ENCODE measurements at places on chromosomes 3 and 15. TPM values are rescaled to one million over a fixed set of nuclear protein-coding genes. Genes with fewer than 3 reads are reported as not detected.

- H3K4me1 ChIP-seq, result no peaks in the 10 kb centered on the region
- H3K4me3 ChIP-seq, result no peak overlapping the region
- H3K27ac ChIP-seq, result no peak overlapping the region
- H3K27me3 ChIP-seq, result no peaks in the 10 kb centered on the region
- H3K36me3 ChIP-seq, result no peaks in the 10 kb centered on the region
Observed at GRCh38 chr3:80079886-80080285, 312.1 kb upstream of the ROBO1 start.

GRCh38 chr3:50441424-50442217, 61.8 kb downstream of the CACNA2D2 start:
- H3K4me3 ChIP-seq, result no peak overlapping the region
- no peak for DNase-seq
- no peaks in the 10 kb centered on the region for H3K4me1 ChIP-seq
- no peaks in the 10 kb centered on the region for H3K27me3 ChIP-seq
- H3K27ac ChIP-seq, result no peak overlapping the region
- no peaks in the 10 kb centered on the region for H3K36me3 ChIP-seq

- no peaks in the 10 kb centered on the region for H3K4me1 ChIP-seq
- no peaks in the 10 kb centered on the region for H3K36me3 ChIP-seq
- no peak for DNase-seq
- H3K4me3 ChIP-seq, result no peak overlapping the region
- H3K27ac ChIP-seq, result no peak overlapping the region
- H3K27me3 ChIP-seq, result no peaks in the 10 kb centered on the region
Observed at GRCh38 chr3:134081211-134081610, 51.5 kb upstream of the SLCO2A1 start.

GRCh38 chr3:8532251-8532871, 30.7 kb downstream of the LMCD1 start:
- no peaks in the 10 kb centered on the region for H3K36me3 ChIP-seq
- no peak overlapping the region for H3K27ac ChIP-seq
- peaks cover 7% of the 10 kb centered on the region for H3K27me3 ChIP-seq
- DNase-seq, result no peak
- no peaks in the 10 kb centered on the region for H3K4me1 ChIP-seq
- H3K4me3 ChIP-seq, result no peak overlapping the region

SLC27A2 gene
- total RNA-seq, result 0.79 TPM

CADPS gene
- total RNA-seq, result not detected

SLC6A1 gene
- total RNA-seq, result not detected

All from A673 (cell line).